GM13976 (cell line): ENCODE measurements at places on chromosomes 4 and X.
A peak's percentile ranks its signal among the peaks of the same experiment; 100 is the strongest.

GRCh38 chr4:168633064-168633463 is 136.2 kb downstream of the PALLD start:
- DNase-seq, result no peak

- DNase-seq, result no peak
Observed at GRCh38 chr4:184320631-184321030, 103.0 kb upstream of the ENPP6 start.

- DNase-seq, result no peak
Observed at GRCh38 chr4:60461551-60461950, 738.6 kb upstream of the ADGRL3 start.

- DNase-seq, result no peak
Observed at GRCh38 chr4:147174591-147174990, 228.9 kb upstream of the TTC29 start.

DNA sequence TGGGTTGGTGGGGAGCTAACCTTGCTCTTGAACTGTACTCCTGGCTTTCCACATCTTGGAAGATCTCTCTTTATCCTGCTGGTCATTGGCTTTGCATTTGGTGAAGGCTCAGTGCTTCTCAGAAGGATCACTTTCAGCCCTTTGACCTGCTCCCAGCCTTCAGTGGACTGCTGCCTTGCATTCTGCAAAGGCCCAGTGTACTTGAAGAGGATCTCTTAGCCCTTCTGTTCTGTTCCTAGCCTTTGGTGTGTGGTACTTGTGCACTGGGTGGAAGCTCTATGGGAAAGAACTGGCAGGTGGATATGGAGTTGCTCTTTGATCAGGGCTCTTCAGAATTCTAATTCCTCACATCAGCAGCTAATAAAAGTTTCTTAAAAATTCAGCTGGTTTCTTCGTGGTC is 46.5 kb downstream of the FGF2 start:
- DNase-seq, result no peak

DNA sequence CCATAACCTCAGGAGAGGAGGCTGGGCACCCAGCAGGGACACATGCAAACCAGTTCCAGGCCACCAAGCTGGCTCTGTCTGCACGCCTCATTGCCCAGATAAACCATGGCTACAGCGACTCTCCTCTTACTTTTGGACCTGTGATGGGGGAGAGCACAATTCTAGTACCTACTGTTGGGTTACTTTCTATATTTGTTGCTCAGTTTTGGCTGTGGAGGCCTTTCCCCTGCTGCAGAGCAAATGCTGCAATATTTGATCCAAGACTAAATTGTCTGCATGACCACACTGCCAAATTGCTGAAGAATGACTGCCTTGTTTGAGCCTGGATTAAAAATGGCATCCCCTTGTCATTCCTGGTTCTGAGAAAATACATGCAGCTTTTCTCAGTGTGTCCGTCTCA is 253.5 kb downstream of the ARHGAP10 start:
- no peak for DNase-seq

GRCh38 chr4:42398171-42398870 is 1.0 kb downstream of the SHISA3 start:
- peak; percentile 42 for DNase-seq

GRCh38 chr4:165879641-165880040 is 6.6 kb downstream of the TLL1 start:
- no peak for DNase-seq

- DNase-seq, result no peak
Observed at GRCh38 chr4:20420916-20421602, 169.4 kb downstream of the SLIT2 start.

DNA sequence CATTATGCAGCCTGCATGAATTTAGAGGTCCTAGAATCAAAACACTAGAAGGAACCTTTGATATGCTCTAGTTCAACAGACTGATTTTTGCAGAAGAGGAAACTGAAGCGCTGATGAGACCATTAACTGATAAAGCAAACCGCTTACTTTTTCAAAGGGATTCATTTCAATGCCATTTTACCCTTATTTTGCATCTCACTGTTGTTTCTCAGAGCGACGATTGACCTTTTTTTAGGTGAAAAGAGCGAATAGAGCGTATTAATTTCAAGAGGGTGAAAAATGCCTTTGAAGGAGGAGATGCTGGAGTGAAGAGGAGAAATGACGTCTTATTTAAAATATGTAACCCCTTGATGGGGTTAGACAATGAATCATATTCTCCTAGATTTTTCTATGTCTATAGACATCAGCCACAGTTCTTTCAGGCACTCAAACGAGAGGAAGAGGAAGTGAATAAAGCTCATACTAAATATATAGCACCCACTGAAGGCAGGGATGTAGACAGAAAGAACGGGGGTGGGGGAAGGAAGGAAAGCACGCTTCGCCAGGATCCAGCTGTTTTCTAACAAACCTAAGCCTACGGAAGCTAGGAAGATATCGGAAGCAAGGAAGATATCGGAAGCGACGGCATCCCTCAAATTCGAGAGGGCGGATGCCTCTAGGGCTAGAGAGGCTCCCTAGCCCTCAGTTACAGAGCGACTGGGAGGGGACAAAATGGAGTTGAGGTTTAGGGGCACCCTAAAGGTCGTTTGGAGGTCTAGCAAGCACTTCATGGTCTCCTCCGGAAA is 848 bp downstream of the ACSL4 start:
- no peak for DNase-seq

- DNase-seq, result no peak
Observed at GRCh38 chrX:52425775-52426174, 57.0 kb downstream of the XAGE2 start.

GRCh38 chrX:20361081-20361889 is 94.6 kb upstream of the RPS6KA3 start:
- DNase-seq, result no peak

GRCh38 chrX:1763294-1763693 is 148.4 kb downstream of the ASMT start:
- no peak for DNase-seq

- no peak for DNase-seq
Observed at GRCh38 chrX:66255359-66255967, 91.4 kb downstream of the HEPH start.

GRCh38 chr4:14177987-14178386 is 550.5 kb upstream of the BOD1L1 start:
- DNase-seq, result no peak

- no peak for DNase-seq
Observed at GRCh38 chr4:100982345-100982744, 365.0 kb downstream of the PPP3CA start.

DNA sequence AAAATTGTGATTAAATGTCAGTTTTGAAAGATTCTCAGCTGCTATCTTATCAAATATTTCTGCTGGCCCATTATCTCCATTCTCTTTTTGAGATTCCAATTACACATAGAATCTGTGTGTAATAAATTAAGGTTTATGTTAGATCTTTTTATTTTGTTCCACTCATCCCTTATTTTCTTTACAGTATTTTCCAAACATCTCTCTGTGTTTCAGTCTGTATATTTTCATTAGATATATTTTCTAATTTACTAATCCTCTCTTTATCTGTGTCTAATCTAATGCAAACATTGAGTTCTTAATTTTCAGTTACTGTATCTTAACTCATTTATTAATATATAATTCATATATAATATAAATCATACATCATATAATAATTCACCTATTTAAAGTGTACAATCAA is 268.7 kb downstream of the DCHS2 start:
- no peak for DNase-seq

DNA sequence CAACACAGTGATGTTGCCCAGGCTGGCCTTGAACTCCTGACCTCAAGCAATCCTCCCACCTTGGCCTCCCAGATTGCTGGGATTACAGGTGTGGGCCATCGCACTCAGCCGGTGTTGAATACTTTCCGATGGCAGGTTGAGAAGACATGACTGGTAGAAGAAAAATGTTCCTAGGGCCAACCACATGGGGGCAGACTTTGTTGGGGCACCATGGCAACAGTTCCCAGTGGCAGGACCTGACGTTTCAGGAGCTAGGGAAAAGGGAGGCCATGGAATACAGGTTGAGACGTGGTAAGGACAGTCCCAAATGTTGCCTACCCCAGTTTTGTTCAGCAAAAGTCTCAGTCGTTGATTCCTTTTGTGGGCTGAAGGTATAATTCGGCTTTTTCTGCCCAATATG is 134.6 kb downstream of the ASMT start:
- no peak for DNase-seq

DNA sequence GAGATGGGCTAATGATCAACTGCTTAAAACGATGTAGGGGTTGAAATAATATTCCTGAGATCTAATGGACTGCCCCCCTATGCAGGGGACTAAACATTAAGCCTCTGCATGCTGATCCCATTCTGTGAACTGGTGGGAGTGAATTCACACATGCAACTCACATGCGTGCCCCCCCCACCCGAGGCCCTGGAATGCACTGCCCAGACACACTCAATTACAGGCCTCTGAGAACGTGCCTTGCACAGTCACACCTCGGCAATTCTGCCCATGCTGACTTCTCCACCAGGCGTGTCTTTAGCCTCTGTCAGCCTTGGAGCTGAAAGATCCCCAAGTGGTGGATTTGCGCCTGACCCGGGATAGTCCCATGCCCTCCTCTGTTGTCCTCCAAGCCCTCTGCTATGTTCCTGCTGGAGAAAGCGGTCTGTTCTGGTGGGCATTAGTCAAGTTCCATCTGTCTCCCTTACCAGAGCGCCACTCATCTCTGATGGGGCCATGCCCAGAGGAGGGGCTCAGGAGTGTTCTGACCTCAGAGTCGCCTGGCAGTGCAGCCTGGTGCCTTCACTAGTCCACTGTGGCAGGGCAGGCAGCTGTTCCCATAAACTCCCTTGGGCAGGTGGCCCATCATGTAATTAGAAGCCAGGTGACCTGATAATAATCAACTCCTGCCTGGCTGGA is 86.5 kb downstream of the DRD5 start:
- DNase-seq, result no peak

GRCh38 chrX:136975684-136976470 is 57.9 kb downstream of the GPR101 start:
- DNase-seq, result no peak

DNA sequence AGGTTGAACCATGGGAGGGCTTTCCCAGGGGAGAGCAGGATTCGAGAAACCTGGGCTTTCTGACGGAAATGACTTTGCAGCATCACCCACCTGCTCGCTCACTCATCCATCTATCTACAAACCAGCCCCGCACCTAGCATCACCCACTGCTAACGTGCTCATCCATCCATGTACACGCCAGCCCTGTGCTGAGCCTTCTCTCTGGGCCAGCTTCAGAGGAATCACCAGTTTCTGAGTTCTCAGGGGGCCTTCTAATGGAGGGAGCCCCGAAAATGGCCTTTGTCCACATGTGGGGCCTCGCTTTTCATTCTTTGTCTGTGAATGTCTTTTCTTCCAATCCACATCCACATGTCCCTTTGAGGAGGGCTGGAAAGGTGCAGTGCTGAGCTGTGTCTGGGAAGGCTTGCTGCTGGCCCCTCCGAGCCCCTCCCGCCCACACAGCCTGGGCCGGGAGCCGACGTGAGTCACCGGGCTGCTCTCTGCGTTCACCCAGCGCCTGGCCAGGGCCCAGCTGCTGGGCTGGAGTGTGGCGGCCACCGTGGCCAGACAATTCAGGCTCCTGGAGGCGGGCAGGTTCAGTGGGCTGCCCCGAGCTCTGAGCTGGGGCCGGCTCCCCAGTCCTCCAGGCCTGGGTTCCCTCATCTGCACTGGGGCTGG is 14.7 kb downstream of the SORCS2 start:
- no peak for DNase-seq

- no peak for DNase-seq
Observed at GRCh38 chr4:47468706-47469365, 5.3 kb upstream of the COMMD8 start.

- DNase-seq, result no peak
Observed at GRCh38 chrX:83508526-83509253, 600 bp downstream of the POU3F4 start.

DNA sequence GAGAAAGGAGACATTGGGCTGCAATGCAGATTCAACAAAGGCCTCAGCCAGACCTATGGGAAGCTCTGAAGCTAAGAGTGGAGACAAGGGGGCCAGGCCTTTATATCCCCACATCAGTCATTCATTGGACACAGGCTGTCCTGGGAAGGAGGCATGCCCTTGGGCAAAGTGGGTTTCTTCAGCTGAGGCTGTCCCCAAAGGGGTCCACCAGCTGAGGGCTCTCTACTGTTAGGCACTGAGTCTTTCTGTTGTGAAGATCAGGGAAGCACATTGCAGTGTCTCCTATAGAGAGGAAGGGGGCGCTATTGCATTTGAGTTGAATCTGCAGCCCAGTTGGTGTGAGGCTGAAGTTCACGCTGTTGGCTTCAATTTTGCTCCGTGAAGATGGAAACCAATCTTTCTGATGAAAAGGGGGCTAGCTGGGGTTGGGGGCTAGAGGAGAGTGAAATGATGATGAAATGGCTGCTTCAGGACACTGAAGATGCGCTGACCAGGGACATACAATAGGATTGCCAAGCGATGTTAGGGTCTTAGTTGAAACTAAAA is 48.0 kb downstream of the SLC25A5 start:
- peak; percentile 81 for DNase-seq

GRCh38 chr4:108811486-108811885 is 48.6 kb upstream of the ETNPPL start:
- no peak for DNase-seq

DNA sequence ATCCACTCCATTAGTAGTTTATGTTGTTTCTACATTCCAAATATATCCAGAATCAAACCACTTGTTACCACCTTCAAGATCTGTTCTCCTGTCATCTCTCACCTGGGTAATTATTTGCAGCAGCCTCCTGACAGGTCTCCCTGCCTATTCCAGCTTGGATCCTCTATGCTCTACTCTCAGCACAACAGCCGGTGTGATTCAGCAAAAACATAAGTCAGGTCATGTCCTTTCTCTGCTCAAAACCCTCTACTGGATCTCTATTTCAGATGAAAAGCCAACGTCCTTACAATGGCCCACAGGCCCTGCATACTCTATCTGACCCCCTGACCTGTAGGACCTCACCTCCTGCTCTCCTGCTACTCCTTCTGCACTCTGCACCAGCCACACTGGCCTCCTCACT is 84.5 kb downstream of the NHSL2 start:
- no peak for DNase-seq

GRCh38 chr4:37902212-37902611 is 11.3 kb downstream of the TBC1D1 start:
- no peak for DNase-seq

DNA sequence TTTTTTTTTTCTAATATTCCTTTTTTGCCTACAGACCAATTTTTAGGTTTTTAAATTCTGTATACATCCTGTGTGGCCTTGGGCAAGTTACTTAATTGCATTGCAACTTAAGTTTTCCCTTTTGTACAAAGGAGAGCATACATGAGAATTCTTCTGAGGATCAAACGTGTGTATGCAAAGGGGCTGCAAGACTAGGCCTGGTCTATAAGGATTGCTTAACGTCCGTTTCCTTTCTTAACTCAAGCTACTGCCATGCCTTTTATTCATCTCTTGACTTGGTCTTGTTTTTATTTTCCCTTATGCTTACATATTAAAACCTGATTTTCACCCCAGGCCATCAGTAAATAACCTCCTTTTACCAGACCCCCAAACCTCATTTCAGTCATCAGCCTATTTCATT is 13.6 kb downstream of the RBPJ start:
- DNase-seq, result no peak
